Stimulated activated CD4-positive, alpha-beta T cell treated with anti-CD3 and anti-CD28 coated beads, Interleukin-1b, Interleukin-23, amount 100 ng/mL, for 1 hour (primary cell): ENCODE measurements at places on chromosomes 3 and 15.

GRCh38 chr3:153233986-153234385, 72.0 kb downstream of the RAP2B start:
- DNase-seq = no peak

DNA sequence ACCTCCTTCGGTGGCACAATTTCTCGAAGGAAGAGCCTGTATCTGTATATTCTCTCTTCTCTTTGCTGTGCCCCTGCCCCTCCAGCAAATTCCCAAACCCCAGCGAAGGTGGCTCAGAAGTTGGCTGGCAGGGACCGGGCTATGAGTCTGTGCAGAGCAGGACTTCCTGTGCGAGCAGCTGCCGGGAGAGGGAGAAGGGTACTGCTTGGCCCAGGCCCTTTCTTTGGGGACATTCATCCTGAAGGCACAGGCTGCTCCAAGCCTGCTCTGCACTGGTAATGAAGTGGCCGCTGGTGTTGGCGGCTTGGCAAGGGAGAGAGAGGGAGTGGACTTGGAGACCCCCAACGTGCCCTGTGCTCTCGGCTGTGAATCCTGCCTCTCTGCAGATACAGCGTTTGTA, 1.5 kb downstream of the SLC6A11 start:
- DNase-seq = no peak

DNA sequence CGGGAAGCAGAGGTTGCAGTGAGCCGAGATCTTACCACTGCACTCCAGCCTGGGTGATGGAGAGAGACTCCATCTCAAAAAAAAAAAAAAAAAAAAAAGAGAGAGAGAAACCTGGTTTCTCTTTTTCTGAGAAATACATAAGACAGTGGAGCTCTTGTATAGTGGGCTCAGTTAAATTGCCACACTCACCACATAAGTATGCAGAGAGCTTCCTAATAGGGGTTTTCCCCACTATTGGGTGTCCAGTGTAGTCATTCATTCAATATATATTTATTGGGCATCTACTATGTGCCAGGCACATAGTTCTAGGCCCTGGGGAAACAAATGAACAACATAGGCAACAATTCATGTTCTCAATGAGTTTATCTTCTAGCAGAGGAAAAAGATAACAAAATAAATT, 48.9 kb upstream of the FMN1 start:
- no peak for DNase-seq

GRCh38 chr15:65979316-65979715, 110.0 kb downstream of the RAB11A start:
- DNase-seq = no peak

DNA sequence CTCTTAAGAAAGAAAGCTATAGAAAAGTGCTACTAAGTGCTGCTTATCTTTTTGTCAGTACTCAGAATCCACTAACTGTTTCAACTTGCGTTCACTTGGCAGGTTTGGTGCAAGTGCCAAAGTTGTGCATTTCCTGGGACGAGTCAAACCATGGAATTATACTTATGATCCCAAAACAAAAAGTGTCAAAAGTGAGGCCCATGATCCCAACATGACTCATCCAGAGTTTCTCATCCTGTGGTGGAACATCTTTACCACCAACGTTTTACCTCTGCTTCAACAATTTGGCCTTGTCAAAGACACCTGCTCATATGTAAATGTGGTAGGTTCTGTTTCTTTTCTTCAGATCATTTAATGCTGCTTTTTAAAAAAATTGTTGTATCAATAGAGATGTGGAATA, 32.6 kb downstream of the GYG1 start:
- no peak for DNase-seq

DNA sequence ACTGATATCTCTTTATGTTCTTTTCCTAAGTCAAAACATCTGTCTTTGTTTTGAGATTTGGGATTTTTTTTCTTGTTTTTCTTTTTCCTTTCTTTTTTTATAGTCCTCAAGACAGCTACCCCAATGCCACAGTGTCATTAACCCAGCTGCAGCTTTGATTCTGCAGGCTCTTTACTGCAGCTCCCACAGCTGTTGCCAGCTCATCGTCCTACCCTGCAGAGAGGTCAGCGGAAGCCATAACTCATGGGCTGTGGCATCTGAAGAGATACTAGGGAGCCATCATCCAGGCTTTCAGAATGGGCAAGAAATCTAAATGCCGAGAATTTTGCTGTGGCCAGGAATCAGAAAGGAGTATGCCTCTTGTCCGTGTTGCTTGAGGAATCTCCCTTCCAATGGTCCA, 44.3 kb upstream of the SLC24A5 start:
- DNase-seq = no peak

- no peak for DNase-seq
Observed at GRCh38 chr15:49079340-49080039, 33.2 kb upstream of the SECISBP2L start.

GRCh38 chr15:70935631-70936030, 43.0 kb downstream of the LRRC49 start:
- DNase-seq = no peak

DNA sequence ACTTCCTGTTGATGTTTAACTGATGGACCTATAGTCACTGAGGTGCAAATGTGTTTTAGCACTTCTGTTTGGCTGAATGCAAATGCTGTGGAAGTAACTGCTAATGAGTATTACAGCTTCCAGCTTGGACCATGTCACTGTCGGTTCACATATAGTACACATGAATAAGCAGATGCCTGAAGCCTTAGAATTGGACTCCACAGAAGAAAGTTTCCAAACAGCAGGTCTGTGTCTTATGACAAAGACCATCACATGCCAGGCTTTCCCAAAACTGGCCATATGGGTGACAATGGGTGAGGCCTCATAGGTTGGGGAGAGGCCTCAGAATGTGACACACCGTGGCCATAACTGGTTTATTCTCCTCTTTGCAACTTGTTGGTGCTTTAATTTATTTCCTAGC, 241.8 kb downstream of the WNT5A start:
- DNase-seq = no peak

DNA sequence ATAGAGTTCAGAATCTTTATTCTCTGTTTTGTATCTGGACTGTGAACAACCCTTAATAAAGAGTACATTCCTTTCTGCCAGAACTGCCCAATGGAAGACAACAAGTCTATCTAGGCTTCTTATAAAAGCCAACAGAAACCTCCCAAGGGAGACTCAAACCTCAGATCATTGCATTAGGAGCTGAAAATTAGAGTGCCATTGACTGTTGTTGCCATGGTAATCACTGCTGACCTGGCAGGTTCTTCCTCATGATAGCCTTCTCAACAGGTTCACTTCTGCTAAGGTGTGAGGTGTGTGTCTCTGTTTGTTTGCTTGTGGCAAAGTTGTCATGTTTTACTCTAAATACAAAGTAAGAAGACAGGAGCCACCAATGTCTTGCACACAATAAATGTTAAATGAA, 79.2 kb downstream of the TMEM108 start:
- DNase-seq = no peak

DNA sequence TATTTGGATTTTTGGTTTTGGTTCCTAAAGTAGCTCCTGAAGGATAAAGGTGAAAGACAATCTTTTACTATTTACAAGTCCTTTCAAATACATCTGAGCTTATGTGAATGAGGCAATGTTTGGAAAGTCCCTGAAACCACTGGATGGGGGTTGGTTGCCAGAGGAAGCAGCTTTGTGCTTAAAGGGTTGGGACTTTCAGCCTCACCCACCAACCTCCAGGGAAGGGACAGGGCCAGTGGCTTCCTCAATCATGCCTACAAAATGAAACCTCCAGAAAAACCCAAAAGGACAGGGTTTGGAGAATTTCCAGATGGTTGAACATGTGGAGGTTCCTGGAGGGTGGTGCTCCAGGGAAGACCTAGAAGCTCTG, 20.9 kb upstream of the ABHD17C start:
- no peak for DNase-seq

- no peak for DNase-seq
Observed at GRCh38 chr3:19877656-19878055, 56.4 kb downstream of the EFHB start.

DNA sequence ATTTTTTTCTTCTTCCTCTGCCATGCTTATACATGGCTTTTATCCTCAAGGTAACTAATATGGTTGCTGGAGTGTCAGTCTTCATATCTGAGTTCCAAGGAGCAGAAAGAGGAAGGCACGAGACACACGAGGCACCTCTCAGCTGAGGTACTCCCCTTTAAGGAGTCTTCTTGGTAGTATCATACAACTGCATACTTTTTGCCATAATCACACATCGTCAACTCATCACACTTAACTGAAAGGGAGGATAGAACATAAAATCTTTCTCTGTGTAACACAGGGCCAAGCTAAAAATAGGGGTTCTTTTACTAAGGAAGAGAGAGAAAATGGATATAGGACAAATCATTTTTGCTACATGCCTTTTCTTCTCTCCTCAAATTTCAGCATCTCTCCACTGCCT, 104.2 kb downstream of the OXSM start:
- DNase-seq = no peak

DNA sequence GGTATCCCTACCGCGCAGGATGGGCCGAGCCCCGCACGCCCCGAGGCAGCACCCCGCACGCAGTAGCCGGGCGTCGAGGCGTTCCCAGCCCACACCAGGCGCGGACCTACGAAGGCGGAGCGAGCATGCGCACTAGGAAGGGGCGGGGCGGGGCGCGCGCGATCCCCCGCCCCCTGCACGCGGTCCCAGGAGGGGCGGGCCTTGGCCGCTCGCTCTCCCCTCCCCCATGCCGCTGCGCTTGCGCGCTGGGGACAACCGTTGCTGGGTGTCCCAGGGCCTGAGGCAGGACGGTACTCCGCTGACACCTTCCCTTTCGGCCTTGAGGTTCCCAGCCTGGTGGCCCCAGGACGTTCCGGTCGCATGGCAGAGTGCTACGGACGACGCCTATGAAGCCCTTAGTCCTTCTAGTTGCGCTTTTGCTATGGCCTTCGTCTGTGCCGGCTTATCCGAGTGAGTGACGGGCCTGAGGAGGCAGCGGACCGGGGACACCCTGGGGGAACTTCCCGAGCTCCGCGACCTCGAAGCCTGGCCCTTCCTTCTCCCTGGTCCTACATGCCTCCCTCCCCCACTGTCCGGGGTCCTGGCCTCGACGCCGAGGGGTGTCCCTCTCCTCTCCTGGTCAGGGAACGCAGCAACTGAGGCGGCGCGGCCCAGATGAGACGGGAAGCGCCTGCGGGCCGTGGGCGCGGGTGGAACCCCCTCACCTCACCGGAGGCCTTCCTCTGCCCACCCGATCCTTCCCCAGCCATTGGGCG, at the start of gene SPESP1:
Gene SPESP1 (plus strand): TSS at position 258 of the 755 bp plus-strand sequence. CDS start 129 bp downstream, at position 387.
- peak; percentile 29 for DNase-seq

- DNase-seq = no peak
Observed at GRCh38 chr3:130905551-130905950, 11.7 kb downstream of the ATP2C1 start.

GRCh38 chr3:178676077-178676476, 139.8 kb downstream of the KCNMB2 start:
- DNase-seq = no peak

- no peak for DNase-seq
Observed at GRCh38 chr3:7615043-7615442, 754.1 kb downstream of the GRM7 start.

- DNase-seq = no peak
Observed at GRCh38 chr15:35182841-35183479, 97.9 kb upstream of the NANOGP8 start.

DNA sequence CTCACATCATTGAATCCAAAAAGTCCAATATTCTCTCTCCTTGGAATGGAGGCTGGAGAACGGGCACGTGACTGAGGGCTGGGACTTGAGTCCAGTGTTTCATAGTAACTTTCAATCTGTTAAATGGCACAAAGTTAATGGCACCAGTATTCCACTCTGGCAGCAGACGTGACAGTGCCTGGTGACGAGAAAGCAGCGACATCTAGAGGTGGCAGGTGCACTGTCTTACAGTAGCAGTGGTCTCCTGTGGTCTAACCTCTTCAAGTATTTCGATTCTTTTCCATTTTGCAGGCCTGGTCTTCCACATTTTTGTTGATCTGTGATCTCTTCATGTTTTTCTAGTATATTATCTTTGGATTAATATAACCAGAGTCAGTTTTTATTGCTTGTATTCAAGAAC, 107.1 kb downstream of the OXSM start:
- DNase-seq = no peak
